SK-MEL-5 (cell line): ENCODE measurements at places on chromosomes 6 and 20.

DNA sequence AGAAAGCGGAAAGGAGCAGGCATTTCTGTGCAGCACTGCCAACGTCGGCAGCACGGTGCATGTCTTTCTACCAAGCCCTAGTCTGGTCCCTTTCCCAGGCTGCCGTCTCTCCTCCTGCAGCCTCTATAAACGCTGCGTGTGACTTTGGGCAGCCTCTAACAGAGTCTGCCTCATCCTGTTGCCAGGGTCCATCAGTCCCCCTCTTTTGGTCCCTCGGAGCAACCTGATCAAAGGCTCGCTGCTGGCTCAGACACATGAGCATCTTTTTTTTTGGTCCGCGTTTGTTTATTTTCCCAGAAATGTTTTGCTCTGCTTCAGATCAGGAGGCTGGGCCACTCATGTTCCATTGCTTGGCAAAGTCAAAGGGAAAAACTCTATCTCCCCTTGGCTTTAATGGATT is 166.8 kb upstream of the CST7 start:
- DNase-seq: no peak

- DNase-seq: no peak
These were observed 98.5 kb downstream of the PRDM1 start for GRCh38 chr6:106184629-106185028.

GRCh38 chr20:63456429-63457284 is 15.8 kb downstream of the KCNQ2 start:
- no peak for DNase-seq

DNA sequence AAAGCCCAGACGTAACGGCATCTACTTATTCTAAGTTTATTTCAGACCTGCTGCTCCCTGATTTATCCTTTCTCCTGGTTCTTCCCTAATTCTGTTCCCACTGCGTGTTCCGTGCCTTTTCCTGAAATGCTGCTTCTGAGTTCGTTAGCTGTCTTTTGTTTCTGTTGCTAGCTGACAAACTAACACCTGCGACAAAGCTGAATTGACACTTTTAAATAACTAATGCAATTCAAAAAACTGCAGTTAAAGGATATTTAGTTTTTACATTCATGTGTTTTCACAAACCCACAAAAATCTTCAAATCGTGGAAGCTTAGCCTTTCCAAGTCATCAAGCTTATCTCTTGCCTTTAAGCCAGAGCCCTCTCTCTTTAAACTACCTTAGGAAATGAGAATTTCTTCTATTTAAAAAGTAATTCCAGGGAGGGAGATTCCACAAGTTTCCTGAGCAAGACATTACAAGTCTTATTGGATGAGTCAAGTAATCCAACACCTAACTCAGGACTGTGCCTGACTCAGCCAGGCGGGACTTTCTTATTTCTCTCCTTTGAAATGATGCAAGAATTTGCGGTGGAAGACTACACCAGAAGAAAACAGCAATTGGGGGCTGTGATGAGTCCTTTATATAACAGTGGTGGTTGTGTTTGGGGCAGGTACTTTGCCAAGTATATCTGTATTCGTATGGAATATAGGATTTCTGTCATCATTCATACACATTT is 6.3 kb downstream of the ADTRP start:
- DNase-seq: no peak

DNA sequence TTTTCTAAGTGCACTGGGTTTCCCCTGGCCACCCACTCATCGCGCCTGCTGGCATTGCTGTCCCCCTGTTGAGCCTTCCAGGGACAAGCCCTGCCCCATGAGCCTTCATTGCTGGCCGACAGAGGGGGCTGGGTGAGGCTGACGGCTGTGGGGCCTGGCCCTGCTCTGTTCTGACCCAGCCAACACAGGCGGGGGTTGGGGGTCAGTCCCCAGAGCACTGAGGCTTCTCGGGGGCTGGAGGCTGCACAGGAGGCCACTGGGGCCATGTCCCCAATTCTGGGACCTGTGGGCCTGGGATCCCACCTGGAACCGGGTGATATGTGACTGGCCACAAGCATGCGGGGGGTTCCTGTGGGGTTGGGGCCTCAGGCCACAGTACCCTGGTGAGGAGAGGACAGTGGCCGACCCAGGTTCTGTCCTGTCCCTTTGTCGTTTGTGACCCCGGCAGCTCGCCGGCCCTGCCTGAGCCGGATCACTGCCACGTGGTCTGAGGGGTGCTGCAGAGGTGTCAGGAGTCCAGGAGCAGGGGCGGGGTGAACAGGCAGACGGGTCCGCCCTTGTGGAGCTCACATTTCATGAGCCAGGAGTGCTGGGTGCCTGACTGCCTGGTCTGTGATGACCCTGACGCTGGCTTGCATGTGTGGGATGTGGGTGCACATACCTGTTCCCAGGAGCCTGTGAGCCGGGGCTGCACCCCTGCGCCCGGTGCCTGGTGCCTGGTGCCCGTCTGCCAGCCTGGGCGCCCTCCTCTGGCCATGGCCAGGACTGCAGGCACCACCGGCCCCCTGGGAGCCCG is 2.1 kb upstream of the COL20A1 start:
- DNase-seq: peak; percentile 47

DNA sequence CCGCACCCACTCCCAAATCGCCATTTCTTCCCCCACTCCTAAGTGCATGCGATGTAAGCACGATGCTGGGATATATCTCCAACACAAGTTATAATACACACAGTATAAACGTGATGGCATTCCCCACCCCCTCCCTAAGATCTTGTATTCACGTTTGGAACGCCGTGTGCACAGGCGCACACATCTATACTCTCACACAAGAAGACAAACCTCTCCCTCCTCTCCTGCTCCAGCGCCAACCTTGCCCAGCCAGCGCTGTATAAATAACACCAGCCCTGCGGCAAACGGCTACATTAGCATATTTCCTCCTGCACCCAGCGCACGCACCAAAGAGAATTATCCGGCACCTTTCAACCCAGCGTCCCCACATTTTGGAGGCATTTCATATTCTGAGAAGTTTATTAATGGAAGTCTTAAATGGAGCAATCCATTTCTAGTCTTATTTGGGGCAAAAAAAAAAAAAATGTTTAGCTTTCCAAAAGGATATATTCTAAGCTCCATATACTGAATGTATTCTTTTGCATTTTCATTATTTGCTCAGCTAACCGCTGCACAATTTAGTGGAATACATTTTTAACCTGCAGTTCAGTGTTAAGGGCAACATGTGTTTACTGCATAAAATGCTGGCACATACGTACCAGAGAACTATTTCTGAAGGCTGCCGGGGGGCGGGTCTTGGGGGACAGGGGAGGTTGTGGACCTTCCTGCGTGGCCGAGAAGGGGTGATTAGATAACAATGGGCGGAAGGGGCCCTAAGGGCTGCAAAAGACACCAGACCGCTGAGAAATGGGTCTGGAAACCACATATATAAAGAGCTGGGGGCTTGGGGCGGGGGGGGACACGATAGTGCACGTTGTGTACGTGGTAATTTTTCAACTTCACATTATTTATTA is 1.1 kb upstream of the SLC22A23 start:
- DNase-seq: peak; percentile 58

- no peak for DNase-seq
These were observed 587 bp downstream of the IP6K3 start for GRCh38 chr6:33746036-33746600.

- DNase-seq: peak; percentile 86
These were observed 307.9 kb upstream of the SLC35B3 start for GRCh38 chr6:8743170-8743745.

DNA sequence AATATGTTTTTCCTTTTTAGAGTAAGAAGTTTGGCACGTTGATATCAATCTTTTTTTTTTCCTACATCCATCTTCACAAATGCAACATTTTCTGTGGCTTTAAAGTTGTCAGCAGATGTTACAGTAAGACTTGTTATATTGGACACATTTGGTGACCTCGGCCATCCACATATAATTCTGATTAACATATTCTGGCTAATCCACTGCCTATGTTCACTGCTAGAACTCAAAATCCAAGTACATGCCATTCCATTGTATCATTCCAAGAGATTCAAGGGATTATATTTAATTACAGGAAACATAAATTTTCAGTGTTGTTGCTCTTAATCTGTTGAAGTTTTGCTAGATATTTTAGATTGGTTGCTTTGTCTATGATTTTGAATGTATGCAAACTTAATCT is 367.6 kb downstream of the TENT5A start:
- no peak for DNase-seq

DNA sequence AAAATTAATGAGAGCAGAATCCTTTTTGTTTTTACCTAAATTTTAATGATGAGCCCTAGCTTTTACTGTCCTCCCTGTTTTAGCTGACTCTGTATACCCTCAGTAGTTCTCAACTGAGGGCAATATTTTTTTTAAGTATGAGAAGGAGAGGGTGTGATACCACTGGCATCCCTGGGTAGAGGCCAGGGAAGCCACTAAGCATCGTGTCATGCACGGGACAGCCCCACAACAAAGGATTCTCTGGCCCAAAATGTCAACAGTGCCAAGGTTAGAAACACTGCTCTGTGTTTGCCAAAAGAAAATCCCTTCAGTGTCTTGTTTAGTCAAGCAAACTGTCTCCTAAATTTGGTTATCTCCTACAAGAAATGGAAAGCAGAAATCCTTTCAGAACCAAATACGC is 210.4 kb downstream of the KCNQ5 start:
- DNase-seq: peak; percentile 40

GRCh38 chr6:82775361-82775760 is 290.3 kb downstream of the UBE3D start:
- DNase-seq: no peak

- DNase-seq: no peak
These were observed 49.2 kb downstream of the PPP1R16B start for GRCh38 chr20:38854654-38855066.

DNA sequence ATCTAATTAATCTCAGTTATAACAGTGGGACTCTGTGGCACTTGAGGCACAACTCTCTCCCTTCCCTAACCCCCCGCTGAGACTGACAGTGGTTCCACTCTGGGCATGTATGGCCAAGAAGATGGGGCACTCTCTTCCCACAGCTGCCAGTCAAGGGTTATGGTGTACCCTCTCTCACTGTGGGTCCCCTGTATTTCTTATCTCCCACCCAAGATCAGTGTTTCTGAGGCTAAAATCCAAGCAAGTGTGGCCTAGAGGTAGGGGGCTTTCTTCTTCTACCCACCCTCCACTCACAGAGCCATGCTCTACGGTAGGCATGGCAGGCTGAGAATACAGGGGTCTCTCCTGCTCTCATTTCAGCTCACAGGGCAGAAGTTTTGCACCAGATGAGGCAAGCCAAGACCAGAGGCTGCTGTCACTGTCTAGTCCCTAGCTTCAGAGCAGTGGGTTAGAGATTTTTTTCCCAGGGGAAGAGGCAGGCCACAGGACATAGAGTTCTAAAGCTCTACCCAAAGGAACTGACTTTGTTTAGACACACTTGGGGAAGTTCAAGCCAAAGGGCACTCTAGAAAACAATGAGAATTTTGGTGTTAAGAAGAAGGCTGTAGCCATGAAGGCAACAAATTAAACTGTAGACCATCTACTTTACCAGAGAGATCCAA is 31.7 kb upstream of the HINT3 start:
- no peak for DNase-seq

DNA sequence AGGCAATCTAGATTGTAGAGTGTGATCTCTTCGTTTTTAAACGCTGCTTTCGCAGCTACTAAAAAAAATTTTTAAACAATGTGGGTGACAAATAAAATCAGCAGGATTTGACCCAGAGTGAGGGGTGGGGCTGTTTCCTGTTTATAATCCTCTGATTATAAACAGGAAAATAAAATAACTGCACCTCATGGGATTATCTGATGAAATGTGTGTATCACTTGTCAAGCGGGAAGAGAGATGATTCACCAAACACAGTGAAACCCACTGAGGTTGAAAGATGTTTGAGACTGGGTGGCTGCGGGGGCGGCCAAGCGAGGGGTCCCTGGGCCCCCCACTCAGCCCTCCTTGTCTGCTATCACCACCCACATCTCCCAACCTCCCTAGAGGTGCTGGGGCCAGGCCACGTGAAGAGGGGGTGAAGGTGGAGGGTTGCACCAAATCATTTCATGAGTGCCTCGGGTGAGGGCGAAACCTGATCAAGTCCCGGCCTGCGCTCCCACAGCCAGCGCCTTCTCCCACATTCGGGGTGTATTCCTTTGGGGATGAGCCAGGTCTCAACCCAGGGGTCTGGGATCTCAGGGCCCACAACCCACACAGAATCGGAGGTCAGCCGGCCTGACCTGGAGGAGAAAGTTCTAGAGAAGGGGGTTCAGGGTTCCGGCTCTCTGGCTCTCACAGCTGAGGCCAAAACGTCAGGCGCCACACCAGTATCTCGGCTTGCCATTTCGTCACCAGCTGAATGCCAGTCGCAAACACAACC is 212.5 kb downstream of the BMP7 start:
- no peak for DNase-seq

GRCh38 chr6:37287519-37288157 is 29.7 kb upstream of the TMEM217 start:
- no peak for DNase-seq

DNA sequence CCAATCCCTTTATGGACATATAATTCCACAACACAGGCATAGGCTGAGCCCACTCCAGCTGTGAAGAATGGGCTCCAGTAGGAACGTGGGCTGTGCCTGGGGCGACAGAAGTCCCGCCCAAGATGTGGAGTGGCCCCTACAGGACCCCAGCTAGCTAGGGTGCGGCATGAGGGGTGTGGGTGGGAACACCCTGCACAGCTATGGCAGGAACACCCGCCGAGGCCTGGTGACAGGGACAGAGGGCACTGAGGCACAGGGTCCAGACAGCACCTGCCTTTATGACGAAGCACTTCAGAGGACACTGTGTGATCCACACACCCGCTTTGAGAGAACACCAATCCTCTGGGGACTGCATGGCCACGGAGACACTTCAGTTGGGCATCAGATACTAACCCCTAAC is 28.2 kb upstream of the TCFL5 start:
- DNase-seq: no peak

GRCh38 chr6:162068340-162068739 is 659.2 kb downstream of the PRKN start:
- no peak for DNase-seq

DNA sequence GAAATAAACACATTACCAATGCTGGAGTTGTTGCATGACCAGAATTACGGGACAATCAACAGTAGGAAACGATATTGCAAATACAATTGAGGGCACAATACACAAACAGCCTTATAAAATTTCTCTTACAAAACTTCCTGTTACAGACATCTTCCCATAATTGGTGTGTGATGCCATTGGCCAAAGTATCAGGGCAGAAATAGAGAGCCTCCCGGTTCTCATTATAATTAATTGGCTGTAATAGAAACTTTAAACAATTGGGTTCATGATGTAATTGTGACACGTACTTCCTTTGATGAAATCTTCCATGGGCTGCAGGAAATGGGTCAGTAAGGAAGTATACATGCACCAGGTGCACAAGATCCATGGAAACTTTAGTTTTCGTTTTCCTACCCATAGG is 40.3 kb upstream of the RALGAPA2 start:
- no peak for DNase-seq
